ENCODE measurements at places on chromosomes 5 and 9.
A peak's percentile ranks its signal among the peaks of the same experiment; 100 is the strongest.

GRCh38 chr5:163309914-163310313 is 127.5 kb upstream of the CCNG1 start:
- no peak for DNase-seq

GRCh38 chr5:77645158-77645994 is 6.9 kb upstream of the OTP start:
- DNase-seq, result peak; percentile 66

DNA sequence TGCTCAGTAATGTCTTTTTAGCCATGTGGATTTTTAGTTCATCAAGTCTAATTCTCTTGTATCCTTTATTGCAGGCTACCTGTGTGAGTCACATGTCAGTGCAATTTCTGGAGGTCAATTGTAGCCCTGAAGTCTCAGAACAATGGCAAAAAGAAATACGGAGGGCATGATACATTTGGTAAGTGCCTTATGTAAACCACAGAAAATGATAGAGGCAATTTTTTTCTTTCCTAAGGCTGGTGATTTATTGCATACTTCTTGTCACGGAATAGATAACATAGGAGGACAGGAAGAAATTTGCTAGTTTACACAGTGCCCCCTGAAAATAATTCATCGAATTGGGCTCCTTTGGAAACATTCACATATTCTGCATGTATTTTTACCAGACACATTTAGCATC is 235.9 kb downstream of the DMRTA1 start:
- DNase-seq, result no peak

- no peak for DNase-seq
Measured at GRCh38 chr5:33755231-33755630, 136.6 kb downstream of the ADAMTS12 start.

GRCh38 chr5:53127107-53127506 is 17.6 kb upstream of the MOCS2 start:
- DNase-seq, result no peak

DNA sequence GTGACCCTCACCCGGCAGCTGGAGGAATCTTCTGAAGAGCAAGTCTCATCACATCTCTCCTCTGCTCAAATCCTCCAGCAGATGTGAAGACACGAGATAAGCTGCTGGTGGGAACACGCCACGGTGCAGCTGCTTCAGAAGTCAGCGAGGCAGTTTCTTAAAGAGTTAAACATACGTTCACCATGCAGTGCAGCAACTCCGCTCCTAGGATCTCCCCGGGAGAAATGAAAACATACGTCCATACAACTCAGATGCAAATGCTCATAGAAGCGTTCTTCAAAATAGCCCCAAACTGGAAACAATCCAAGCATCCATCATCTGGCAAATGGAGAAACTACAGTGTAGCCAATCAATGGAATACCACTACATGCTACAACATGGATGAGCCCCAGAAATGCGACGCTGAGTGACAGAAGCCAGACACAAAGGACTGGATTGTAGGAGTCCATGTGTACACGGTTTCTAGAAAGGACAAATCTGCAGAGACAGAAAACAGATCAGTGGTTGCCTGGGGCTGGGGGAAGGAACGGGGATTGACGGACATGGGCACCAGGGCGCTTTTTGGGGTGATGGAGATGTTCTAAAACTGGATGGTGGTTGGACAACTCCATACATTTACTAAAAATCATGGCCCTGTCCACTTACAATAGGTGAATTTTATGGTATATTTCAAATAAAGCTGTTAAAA is 150.6 kb downstream of the COL23A1 start:
- no peak for DNase-seq
